CD4-positive, alpha-beta T cell treated with Interleukin-6 at 100 ng/mL for 8 hours (primary cell): ENCODE measurements at places on chromosomes 3 and 15.

DNA sequence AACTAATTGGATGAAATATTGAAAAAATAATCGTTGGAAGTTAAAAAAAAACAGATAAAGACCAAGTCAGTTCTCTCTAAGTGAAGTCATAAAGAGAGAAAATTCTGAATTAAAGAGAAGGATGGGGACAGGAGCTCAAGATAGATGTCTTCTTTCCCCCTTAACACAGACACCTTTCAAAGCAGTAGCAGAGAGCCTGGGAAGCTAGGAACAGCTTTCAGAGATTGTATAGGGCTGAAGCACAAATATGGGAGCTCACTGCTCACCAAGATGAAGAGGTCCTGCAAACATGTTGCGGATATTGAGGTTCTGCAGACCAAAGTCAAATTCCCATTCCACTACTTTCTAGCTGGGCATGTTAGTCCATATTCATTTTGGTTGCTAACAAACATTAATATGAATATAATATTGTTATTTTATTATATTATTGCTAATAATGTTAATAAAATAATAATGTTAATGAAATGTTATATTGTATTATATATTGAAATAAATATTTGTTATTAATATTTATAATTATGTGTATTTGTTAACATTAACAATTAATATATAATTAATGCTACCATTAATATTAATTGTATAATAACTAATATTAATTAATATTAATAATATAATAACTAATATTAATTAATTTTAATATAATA is 319.1 kb downstream of the OXSM start:
- no peak for DNase-seq

DNA sequence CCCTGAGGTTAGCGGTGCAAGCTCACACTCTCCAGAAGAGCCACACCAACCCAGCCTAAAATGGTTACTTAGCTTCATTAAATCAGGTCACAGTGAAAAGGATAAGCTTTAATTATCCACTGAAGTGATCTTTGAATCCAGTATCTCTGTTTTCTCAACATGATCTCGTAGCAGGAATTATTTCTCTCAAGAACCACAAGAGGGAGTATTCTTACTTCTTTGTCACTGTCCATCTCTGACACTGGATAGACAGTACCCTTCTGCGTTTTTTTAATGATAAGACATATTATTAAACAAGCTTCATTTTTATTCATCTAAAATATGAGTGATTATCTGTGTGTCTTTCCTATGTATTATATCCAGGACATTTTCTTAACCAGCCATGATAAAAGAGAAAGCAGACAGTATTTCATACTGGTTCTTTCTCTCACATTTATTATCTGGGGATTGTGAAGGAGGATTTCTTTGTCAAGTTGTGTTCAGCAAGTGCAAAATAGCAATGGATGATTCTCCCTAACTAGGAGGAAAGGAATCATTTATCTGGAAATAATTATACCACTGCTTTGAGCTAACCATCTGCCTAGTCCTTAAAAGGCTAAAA is 105.4 kb upstream of the CCDC54 start:
- peak; percentile 2 for DNase-seq

GRCh38 chr3:120599211-120599610 is 3.1 kb downstream of the NDUFB4 start:
- DNase-seq: no peak

DNA sequence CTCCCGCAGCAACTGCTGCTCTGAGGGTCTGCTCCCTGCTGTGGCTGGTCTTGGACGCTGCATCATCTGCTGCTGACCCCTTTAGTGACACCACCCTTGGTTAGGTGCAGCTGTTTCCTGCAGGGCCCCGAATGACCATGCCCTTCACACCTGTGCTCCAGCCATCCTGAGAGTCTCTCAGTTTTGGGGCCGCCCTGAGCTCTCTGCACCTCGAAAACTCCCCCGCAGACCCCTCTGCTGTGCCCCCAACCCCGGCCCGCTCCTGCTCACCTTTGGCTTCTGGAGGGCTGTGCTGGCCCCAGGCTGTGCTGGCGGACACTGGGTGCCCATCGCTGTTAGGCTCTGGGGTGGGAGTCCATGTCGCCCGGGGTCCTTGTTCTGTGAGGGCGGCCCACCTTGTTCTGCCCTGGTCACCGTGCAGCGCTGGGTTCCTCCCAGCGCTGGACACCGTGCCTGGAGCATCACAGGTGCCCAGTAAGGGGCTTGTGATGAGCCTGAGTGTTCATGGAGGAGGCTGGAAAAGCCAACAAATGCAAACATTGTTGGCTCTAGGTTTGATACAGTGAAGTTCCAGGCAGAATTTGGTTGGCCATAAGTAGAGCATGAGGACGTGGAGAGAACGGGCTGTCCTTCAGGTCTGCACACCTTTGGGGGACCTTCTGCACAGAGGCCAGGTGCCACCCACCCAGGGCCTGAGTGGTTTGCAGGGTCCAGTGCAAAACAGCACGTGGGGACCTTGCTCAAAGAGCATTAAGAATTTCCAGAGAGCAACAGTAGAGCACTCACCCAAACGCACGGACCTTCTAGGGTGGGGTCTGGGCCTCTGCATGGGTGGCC is 12.3 kb downstream of the ABTB1 start:
- DNase-seq: no peak

- no peak for DNase-seq
Observed at GRCh38 chr15:65344914-65345275, 32.9 kb downstream of the IGDCC3 start.

GRCh38 chr3:127767126-127767525 is 55.2 kb downstream of the MGLL start:
- DNase-seq: no peak

- no peak for DNase-seq
Observed at GRCh38 chr3:105944721-105945120, 75.9 kb upstream of the CBLB start.

DNA sequence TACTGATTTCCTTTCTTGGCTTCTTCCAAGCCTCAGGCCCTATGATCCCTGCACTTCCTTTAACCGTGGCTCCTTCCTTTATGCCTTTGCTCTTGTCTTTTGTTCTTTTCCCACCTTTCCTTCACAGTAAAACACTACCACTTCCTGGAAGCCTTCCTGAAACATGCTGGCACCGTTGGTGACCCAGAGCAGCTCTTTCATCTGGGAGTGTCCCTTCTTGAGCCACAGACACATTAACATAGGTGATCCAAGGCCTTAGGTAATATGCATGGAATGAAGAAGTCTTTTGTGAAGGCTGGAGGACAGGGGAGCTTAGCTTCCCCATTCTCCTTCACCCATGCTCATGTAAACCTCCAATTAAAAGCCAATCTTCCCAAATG is 39.4 kb downstream of the AMOTL2 start:
- DNase-seq: no peak

DNA sequence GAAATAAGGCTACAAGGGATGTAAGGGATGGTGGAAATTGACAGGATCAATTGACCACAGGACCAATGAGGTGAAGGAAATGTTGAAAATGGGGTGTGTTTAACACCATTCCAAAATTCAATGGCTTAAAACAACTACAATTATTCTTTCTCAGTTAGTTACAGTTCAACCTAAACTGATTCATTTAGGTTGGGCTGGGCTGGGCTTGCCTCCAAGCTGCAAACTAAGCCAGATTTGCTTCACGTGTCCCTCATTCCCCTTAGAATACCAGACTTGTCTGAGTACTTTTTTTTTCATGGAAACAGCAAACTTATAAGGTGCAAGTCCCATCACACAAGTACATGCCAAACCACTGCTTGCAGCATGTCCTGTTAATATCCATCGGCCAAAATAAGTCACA is 280.1 kb downstream of the NEK10 start:
- DNase-seq: no peak

DNA sequence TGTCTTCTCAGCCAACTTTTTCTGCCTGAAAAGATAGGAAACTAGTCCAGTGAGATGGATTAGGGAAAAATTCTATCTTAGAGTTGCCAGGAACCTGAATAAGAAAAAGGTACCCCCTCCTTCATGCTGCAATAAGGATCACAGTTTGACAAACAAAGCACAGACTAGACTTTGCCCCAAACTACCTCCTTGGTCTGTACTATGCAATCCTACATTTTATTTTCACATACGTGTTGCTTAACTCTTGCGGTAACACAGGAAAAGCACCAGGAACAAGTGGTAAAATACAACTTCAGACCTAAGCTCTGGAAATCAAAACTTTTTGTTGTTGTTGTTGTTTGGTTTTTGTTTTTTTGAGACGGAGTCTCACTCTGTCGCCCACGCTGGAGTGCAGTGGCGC is 11.3 kb upstream of the IL12A start:
- no peak for DNase-seq

GRCh38 chr3:53328746-53329145 is 18.6 kb downstream of the DCP1A start:
- DNase-seq: no peak

- DNase-seq: no peak
Observed at GRCh38 chr3:44885618-44886017, 11.2 kb downstream of the TGM4 start.

GRCh38 chr3:9278085-9278484 is 28.6 kb upstream of the SRGAP3 start:
- DNase-seq: no peak

DNA sequence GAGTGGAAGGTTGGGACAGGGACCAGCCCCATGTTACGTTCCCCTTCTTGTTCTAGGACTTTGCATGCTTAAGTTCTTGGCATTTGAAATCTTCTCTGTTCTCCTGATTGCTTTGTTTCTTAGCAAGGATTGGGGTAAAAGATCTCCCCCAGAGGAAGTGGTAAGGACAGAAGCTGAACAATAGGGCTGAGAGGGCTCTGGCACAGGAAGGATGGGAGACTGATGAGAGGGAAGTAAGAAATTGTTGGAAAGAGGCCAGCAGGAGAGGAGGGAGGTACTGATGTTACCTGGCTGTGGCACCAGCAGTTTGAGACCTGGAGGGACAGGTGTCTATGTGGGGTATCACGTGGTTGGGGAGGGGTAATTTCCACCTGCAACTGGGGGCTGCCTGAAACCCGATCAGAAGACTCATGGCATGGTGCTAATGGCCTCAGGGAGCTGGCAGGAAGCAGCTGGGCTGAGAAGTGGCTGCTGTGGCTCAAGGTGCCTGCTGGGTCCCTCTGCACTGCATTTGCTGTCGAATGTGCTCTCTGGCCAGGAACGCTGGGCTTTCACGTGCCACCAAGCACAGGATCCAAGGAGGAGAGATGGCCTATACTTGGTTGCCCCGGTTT is 108.4 kb downstream of the LSM3 start:
- no peak for DNase-seq

DNA sequence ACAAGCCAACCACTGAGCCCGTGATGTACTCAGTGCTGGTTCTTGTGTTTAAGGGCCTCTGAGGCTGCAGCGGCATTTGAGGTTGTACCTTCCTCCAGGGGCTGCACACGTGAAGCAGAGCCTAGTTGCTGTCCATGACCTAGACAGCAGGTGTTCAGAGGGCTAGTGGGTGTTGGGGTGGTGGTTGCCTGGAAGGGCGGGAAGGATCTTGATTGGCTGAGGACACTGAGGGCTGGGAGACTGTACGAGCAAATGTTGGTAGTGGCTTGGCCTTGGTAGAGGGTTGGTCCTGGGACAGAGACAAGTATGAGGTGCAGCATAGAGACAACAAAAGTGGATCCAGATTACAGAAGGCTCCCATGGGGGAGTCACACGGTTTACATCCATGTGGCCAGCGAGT is 17.0 kb upstream of the HES1 start:
- no peak for DNase-seq

GRCh38 chr3:55682461-55682860 is 195.4 kb upstream of the WNT5A start:
- DNase-seq: no peak

- DNase-seq: no peak
Observed at GRCh38 chr3:152287898-152288576, 19.3 kb downstream of the MBNL1 start.

- DNase-seq: no peak
Observed at GRCh38 chr3:115388811-115389210, 234.5 kb upstream of the GAP43 start.

GRCh38 chr3:101994386-101994785 is 145.1 kb downstream of the NFKBIZ start:
- DNase-seq: no peak

- no peak for DNase-seq
Observed at GRCh38 chr3:64271631-64272030, 46.4 kb upstream of the PRICKLE2 start.

GRCh38 chr3:60588806-60589205 is 662.4 kb downstream of the FHIT start:
- DNase-seq: no peak

DNA sequence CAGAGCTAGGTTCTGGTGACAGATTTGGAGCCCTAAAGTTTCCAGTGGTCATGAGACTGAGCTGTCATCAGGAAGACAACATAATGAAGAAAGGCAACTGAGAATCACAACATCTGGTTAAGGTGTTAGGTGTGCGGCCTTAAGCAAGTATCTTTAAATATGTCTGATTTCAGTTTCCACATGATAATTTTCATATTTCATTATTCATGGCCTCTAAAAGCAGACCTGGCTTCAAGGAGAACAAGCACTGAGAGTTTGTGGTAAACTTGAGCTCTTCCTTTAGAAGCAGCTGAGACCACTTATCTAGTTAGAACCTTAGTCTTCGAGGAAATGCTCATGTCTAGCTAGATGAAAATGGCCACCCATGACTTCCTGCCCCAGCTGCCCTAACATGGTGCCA is 25.7 kb upstream of the MYLK start:
- no peak for DNase-seq

DNA sequence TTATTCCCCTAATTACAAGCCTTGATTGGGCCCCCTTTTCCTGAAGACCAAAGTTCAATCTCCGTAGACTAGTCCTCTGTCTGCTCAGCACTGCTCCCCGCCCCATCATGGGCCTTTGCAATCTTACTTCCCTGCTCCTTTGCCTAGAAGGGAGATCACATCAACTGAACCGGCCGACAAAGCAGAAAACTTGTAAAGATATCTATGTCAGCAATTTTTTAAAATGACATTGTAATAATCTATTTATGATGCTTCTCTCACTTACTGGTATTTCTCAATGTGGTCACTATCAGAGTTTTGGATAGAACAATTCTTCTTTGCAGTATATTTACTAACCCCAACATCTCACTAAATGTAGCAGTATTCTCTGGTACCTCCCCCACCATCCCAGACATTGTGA is 17.3 kb downstream of the ANAPC13 start:
- no peak for DNase-seq

GRCh38 chr15:73694419-73694818 is 10.2 kb downstream of the CD276 start:
- DNase-seq: no peak

- no peak for DNase-seq
Observed at GRCh38 chr3:169227911-169228310, 435.6 kb downstream of the MECOM start.

DNA sequence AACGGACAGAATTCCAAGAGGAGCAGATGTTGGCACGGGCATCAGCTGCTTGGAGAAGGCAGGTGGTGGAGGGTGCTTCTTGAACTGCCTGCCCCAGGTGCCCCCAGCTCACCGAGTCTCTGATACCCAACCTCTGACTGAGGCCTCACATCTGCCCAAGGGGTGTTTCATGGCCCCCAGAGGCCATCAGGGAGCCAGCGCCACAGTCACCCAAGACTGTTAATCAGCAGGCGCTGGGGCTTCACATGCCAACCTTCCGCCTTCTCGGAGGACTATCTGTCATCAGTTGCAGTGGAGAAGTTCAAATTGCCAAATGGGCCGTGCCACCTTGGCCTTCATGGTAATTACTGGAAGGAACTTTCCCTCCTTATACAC is 61.9 kb upstream of the SLC6A1 start:
- DNase-seq: no peak
